KG1 (cell line): ENCODE measurements at places on chromosomes 7 and 10.

DNA sequence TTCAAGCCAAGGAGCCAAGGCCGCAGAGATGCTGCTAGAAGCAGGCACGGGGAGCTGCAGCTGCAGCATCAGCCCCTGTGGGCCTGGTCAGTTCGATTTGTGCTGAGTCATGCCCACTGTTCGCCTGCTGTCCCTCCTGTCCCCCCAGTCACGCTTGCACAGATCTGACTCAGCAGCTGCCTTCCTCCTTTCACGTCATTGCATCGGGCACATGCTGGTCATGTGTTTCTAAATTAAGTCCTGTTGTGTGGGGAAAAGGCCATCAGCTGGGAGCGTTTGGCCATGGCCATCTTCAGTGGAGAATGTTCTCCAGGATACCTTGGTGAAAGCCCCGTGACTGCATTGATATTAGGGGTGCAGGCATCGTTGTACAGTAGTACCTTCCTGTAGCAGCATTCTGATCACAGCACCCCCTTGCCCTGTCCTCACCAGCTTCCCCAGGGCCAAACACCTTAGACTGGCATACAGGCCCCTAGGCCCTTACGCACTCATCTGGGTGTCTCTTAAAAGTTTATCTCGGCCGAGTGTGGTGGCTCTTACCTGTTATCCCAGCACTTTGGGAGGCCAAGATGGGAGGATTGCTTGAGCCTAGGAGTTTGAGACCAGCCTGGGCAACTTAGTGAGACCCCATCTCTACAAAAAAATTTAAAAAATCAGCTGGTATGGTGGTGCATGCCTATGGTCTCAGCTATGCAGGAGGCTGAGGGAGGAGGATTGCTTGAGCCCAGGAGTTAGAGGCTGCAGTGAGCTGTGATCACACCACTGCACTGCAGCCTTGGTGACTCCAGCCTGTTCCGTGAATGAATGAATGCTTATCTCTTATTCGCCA is 23.2 kb downstream of the POR start:
- DNase-seq: no peak

- DNase-seq: no peak
Observed at GRCh38 chr10:28105561-28105960, 106.7 kb upstream of the ODAD2 start.

DNA sequence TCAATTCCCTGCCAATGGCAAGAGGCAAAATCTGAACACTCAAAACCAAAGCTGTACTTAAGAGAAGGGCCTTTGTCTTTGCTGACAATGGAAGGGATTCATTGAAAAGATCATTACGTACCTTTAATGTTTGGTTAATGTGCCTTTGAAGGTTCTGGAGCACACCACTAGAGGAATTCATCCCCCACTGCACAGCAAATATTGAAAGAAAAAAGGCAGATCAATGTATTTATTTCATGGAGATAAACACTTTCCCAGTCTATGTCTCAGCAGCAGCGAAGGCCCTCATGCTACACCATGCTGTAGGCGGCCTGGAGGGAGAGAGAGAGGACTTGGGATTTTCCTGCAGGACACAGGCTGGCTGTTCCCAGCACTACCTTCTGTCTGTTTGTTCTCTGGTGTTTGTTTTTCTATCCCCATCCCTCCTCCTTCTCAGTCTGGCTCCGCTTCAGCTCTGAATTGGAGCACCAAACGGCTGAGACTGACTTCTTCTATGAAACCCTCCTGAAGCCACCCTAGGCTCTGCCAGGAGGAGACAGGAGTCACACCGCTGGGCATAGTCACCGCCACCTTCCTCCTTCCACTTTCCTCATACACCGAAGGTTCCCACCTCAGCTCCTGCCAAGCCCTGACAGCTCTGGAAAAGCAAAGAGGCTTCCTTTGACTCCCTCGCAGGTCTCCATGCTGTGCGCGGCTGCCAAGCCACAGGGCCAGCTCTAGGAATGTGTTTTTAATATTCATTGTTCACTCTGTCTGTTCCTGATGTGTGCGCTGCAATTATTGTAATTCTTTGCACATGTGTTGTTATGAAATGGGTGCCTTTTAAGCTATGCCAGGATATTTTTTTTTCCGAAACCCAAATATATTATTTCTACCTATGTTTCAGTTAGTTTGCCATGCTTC is 301.5 kb downstream of the FZD1 start:
- DNase-seq: no peak

- no peak for DNase-seq
Observed at GRCh38 chr7:65239324-65239706, 134.3 kb upstream of the ZNF92 start.

DNA sequence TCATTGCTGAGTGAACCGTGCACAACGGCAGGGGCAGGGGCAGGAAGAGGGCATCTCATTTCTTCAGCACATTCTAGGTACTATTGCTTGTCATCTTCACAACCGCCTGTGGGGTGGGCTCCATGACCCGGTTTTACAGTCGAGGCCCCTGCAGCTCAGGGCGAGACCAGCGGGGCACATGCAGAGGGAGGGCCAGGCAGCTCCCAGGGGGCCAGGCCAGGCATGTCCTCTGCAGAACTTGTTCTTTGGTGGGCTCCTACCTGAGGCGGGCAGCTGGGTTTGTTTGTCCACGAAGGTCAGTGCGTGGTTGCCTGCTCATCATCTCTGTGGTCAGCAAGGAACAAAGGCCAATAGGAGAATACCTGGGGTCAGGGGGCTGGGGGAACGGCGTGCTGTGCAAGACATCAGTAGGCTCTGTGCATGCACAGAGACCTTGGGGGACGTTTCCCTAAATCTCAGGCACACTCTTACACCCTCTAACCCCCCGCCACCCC is 75.1 kb upstream of the LEP start:
- DNase-seq: no peak

- no peak for DNase-seq
Observed at GRCh38 chr7:38681882-38682281, 50.7 kb upstream of the AMPH start.

DNA sequence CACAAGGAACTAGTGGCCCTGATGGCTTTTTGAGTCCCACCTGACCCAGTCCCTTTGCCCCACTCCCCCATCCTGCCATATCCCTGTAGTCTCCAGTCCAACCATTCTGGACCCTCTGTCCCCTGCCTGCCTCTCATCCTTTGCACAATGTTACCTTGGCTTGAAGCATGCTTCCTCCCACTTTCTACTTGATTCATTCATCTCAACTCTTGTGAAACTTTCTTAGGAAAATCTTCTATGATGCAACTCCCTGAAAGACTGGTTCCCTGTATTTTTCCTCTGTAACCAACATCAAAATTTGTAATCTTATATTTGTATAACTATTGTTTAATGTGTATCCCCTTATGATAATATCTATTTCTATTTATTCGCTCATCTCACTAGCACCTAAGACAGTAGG is 151.5 kb downstream of the LRRTM3 start:
- DNase-seq: no peak

DNA sequence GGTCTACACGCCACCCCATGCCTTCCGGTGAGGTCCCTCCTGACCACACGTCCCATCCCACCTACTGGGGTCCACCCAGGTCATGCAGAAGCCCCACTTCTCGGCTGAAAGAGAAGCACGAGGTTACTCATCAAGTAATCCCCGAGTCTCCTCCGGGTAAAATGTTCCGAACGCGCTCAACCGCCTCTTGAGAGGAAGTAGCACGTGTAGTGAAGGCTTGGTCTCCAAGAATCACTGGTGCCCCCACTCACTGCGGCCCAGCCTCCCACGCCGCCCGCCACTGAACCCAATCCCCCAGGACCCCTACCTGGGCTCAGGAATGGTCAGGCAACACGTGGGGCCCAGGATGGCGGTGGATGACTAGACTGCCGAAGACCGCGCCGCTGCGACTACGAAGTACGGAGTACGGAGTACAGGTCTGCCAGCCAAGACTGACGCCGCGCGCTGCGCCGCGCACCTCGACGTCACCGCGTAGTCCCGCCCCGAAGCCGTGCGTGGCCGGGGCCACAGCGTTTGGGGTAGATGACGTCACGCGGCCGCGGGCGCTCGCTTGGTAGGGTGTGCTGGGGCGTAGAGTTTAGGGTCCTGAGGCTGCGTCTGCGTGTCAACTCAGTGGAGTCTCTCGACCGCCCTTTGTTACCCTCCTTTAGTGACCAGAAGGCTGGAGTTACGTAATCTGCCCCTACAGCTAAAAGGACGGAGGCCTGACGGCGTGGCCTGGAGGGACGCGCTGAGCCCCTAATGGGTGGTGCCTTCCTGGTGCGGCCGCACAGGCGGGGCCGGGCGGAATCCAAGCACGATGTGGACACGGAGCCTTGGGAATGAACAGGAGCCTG is 7.6 kb upstream of the MYO1G start:
- DNase-seq: peak; percentile 93

DNA sequence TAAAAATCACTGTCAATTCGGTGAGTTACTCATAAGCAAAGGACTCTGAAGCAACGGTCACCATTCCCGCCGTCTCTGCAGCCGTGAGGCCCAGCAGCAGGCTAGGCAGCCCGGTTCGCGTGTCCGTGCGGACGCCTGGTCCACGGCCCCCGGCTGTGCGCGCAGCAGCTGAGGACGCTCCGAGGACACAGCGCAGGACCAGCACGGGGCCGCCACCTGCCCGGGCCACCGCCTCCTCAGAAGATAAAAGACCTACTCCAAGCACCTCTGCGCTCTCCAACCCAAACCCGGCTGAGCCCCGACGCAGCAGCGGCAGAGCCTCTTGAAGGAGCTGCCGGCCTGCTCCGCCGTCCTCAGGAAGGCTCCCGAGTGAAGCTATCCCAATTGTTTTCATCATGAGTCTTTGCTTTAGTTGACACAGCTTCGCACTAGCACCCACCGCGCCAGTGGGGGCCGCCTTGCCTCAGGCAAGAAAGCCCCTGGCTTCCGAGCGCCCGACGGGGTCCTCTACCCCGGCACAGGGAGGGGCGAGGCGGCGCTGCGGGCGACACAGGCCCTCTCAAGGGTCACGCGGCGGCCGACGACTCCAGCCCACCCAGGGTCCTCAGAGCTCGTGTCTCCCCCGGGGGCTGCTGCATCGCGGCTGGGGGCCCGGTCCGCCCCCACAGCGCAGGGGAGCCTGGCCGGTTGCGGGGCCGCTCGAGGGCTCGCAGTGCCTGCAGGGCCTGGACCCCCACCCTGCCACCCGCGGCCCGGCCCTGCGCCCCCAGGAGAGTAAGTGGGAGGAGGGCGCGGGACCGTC is 16.9 kb upstream of the GPR146 start:
- no peak for DNase-seq

- DNase-seq: no peak
Observed at GRCh38 chr7:101804967-101805366, 12.5 kb upstream of the CUX1 start.

DNA sequence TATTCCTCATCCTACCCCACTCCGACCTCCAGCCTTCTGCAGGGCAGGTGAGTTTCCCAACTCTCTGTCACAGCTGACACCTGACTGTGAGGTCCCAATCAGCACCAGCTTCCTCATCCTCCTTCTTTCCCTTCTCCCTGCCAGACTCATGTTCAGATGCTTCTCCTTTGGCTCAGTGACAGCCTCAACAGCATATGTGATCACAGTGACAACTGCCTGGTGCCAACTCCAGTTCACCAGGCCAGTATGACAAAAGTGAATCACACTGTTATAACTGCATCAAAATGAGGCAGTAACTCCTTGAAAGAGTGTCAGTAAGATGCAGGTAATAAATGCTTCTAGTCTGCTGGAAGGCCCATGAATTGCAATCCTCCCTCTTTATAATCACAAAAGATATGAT is 46.8 kb upstream of the NFE2L3 start:
- no peak for DNase-seq

DNA sequence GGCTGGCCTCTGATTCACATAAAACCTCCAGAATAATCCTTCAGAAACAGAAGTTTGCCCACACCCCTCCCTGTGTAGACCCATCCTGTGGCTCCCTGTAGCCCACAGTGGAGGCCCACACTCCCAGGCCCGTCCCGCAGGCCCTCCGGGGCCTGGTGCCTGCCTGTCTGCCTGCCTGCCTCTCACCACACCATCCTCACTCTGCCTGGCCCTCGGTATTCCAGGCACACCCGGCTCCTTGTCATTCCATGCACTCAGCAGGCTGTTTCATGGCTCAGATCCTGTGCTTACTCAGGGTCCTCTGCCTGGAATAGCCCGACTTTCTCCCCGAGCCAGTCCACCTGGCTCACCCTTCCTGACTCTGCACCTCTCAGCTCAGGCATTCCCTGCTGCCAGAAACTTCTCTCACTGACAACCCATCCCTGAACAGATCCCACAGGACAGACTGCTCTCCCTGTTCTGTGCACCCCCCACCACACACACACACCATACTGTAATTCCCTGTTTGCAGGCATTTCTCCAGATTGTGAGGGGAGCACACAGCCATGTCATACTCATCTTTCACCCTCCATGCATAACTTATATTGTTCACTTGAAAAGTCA is 498.0 kb upstream of the ZMIZ1 start:
- no peak for DNase-seq

DNA sequence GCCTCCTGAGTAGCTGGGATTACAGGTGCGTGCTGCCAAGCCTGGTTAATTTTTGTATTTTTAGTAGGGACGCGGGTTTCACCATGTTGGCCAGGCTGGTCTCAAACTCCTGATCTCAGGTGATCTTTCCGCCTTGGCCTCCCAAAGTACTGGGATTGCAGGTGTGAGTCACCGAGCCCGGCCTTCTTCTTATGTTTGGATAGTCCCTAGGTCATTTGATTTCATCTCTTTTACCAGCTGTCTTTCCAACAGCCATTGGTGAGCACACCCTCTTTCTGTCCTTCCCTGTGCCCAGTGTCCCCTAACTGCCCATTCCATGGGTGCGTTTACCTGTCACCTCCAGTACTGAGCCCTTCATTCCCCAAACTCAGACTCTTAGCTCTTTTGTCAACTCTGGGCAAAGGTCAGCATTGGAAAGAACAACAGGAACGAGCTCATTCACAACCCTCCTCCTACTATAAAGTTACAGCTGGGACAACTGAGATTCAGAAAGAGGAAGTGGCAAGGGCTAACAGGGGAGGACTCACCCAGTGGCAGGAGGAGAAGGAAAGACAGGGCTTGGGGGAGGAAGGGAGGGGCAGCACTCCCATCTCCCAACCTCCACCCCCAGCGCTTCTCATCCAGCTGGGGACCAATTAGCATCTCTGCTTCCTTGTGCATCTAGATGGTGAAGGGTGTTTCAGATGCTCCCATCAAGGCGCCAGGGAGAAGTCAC is 5.6 kb downstream of the SSC4D start:
- no peak for DNase-seq

- peak; percentile 75 for DNase-seq
Observed at GRCh38 chr7:43869006-43869866, at the start of gene MRPS24. Gene MRPS24 (minus strand): TSS chr7:43869517. CDS start chr7:43869495, 22 bp downstream.

- peak; percentile 28 for DNase-seq
Observed at GRCh38 chr10:930625-931325, 730 bp downstream of the LARP4B start.

GRCh38 chr7:132141109-132141508 is 435.2 kb downstream of the PLXNA4 start:
- no peak for DNase-seq

GRCh38 chr10:15374566-15374965 is 3.5 kb upstream of the FAM171A1 start:
- no peak for DNase-seq

GRCh38 chr7:45686441-45687184 is 112.4 kb downstream of the ADCY1 start:
- no peak for DNase-seq

DNA sequence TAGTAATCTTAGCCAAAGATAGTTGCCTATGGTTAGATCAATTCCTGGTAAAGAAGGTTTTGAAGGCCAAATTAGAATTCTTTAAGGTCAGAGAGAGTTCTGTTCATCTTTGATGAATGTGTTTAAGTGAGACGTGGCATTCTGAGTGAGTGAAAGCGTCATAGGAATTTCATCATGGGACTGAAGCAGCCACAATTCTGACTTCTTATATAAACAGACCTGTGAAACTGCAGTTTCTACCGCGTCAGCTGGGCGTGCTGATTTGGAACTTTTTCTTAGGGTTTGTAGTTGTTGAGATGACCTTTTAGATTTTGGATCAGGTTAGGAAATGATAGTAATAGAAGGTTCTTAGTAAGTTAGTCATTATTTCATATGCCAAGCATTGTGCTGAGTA is 103.8 kb downstream of the CNNM2 start:
- no peak for DNase-seq
